Activated CD8-positive, alpha-beta memory T cell treated with anti-CD3 and anti-CD28 coated beads, Interleukin-2, amount 10 ng/mL, durations not matched to agents 7 days and 5 days (primary cell): ENCODE measurements at places on chromosomes 5 and 9. TPM values are rescaled to one million over a fixed set of nuclear protein-coding genes. Genes with fewer than 3 reads are reported as not detected.

DNA sequence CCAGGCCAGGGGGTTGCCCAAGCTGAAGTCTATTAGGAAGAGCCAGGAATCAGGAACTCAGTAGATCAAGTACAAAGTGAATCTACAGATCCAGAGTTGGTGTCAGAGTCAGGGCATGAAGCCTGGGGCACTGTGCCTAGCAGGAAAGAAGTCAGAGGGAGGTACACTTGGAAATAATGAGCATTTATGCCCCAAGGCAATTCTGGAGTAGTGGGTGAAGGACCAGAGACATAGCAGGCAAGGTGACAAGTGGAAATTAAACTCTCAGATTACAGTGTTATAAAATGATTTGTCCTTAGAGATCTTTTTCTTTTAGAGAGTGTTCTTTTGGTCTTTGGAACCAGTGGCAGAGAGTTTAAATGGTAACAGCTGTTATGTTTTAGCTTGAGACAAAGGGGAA, 138.0 kb downstream of the ADAMTSL1 start:
- no peak for DNase-seq
- no peaks in the 10 kb centered on the region for H3K36me3 ChIP-seq
- H3K27ac ChIP-seq: no peak overlapping the region

DNA sequence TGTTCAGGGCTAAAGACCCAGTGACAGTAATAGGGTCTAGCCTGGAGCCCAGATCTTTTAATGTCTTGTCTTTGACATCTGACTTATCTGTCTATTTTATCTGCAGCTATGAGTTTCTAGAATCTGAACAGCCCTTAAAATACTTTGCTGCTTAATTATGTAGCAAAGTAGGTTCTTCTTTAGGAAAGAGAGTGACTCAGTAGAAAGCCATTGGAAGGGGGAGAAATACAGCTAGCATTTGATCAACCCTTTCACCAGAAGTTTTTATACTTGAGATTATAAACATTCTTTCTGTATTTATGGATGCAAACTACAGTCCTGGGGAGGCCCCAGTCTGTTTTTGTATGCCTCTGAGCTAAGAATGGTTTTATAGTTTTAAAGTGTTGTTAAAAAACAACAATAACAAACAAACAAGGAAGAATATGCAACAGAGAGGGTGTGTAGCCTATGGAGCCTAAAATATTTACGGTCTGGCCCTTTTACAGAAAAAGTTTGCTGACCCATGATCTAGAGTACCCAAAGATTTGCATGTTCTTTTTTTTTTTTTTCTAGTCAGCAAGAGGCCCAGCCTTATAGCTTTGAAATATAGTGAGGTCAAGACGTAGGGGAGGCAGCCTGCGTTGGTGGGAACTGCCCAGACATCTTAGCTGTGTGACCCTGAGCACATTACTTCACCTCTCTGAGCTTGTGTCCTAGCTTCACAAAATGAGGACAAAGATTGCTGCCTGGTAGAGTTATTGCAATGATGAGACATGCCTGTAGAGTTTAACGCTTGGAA, 9.7 kb downstream of the GSN start:
- H3K4me3 ChIP-seq: no peak overlapping the region
- no peaks in the 10 kb centered on the region for H3K36me3 ChIP-seq
- DNase-seq: no peak
- H3K4me1 ChIP-seq: peaks cover 5% of the 10 kb centered on the region

DNA sequence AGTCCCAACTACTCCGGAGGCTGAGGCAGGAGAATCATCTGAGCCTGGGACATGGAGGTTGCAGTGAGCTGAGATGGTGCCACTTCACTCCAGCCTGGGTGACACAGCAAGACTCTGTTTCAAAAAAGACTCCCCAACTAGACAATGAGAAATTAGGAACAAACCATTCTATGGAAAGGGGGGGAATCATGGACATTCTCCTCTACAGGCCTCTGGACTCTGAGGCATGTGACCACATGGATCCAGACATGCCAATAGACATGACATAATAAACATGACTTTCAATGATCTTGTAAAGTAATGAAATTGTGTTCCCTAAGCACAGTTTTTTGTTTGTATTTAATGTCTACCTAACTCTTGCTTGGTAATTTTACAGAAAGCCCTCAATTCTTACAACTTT, 8.8 kb downstream of the HOMER1 start:
- H3K27me3 ChIP-seq: no peaks in the 10 kb centered on the region
- H3K27ac ChIP-seq: no peak overlapping the region

DNA sequence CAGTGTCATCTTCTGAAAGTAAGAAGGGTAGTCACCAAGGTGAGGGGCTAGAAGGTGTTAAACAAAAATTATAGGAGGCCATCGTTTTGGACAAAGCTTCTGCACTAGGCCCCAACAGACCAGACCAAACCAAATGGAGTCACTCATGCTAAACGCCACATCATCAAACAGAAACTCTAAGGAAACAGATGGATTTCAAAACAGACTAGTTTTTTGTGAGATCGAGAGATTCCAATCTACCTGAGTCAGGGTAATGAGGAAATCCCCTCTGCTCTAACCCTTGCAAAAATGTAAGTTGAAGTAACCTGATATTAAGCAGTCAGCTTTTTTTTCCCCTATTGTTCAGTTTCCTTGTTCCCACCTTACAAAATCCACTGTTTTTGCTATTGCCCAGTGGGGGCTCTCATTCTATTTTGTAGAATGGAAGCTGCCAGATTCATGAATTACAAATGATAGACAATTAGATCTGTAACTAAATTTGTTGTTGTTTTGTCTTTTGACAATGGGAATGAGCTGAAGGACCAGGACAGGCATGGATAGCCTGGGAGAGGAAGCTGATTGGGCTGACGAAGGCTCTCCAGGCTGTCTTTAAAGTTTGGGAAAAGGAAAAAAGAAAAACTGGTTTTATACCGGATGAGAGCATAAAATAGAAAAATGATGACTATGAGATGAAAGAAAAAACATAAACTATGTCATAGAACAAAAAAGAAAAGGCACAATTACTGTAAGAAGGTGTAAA, 94.7 kb upstream of the ADAMTSL1 start:
- H3K27ac ChIP-seq: no peak overlapping the region
- H3K4me1 ChIP-seq: no peaks in the 10 kb centered on the region
- no peaks in the 10 kb centered on the region for H3K36me3 ChIP-seq
- H3K4me3 ChIP-seq: no peak overlapping the region
- no peaks in the 10 kb centered on the region for H3K27me3 ChIP-seq

GRCh38 chr5:31449174-31449573, 82.7 kb downstream of the DROSHA start:
- H3K4me3 ChIP-seq: no peak overlapping the region
- no peak for DNase-seq
- no peak overlapping the region for H3K27ac ChIP-seq
- H3K27me3 ChIP-seq: no peaks in the 10 kb centered on the region

GRCh38 chr9:19936598-19936997, 147.8 kb upstream of the SLC24A2 start:
- H3K4me1 ChIP-seq: peaks cover 7% of the 10 kb centered on the region
- no peak overlapping the region for H3K4me3 ChIP-seq
- no peak overlapping the region for H3K27ac ChIP-seq

DNA sequence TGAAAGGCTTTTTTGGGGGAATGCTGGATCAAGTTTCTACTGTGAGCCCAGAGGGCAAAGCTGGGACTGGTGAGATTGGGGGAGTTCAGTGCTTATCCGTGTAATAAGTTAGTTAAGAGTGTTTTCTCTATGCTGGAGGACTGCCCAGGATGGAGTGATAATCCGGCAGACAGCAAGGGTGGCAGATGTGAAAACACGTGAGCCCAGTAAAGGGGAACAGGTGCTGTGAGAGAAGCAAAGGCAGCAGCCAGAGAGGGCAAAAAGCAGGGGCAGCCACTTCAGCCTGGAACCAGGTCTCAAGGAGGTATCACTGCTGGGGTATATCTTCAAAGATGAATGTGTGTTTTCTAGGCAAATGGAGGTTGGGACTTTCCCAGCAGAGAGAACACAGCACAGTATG, 53.9 kb downstream of the GALNT10 start:
- H3K4me3 ChIP-seq: no peak overlapping the region
- H3K27ac ChIP-seq: no peak overlapping the region
- DNase-seq: no peak
- peaks cover 2% of the 10 kb centered on the region for H3K4me1 ChIP-seq

DNA sequence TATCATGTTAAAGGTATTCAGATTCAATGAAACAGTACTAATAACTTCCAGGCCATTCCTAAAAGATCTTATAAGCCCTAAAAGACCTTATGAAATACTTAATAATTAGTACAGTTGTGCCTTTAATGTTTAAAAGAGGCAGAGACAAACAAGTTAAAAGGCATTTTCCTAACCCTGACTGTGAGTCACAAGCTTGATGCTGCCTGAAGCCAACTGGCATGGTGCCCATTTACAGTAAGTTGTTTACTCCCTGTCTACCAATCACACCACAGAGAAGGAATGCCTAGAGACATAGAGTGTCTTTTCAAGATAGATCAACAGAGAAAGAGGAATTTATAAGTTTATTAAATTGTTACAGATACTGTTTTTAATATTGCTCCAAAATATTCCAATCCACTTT, 47.8 kb downstream of the NR3C1 start:
- H3K4me3 ChIP-seq: no peak overlapping the region
- no peak overlapping the region for H3K27ac ChIP-seq

DNA sequence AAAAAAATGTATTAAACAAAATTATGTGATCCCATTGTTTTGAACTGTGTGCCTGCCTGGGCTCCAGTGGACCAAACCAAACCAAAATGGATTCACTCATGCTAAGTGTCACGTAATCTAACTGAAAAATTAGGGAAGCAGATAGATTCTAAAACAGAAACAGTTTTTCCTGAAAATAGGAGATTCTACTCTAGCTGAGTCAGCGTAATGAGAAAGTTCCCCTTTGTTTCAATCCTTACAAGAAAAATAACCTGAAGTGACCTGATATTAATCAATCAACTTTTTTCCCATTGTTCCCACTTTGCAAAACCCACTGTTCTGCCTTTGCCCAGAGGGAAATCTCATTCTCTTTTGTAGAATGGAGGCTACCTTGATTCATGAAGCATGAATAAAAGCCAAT, 682.4 kb upstream of the CDH10 start:
- no peak overlapping the region for H3K4me3 ChIP-seq
- H3K36me3 ChIP-seq: no peaks in the 10 kb centered on the region
- no peaks in the 10 kb centered on the region for H3K4me1 ChIP-seq
- no peaks in the 10 kb centered on the region for H3K27me3 ChIP-seq

GRCh38 chr9:104068546-104068945, 25.6 kb upstream of the SMC2 start:
- DNase-seq: no peak
- peaks cover 2% of the 10 kb centered on the region for H3K27me3 ChIP-seq
- H3K4me3 ChIP-seq: no peak overlapping the region
- H3K36me3 ChIP-seq: no peaks in the 10 kb centered on the region

DNA sequence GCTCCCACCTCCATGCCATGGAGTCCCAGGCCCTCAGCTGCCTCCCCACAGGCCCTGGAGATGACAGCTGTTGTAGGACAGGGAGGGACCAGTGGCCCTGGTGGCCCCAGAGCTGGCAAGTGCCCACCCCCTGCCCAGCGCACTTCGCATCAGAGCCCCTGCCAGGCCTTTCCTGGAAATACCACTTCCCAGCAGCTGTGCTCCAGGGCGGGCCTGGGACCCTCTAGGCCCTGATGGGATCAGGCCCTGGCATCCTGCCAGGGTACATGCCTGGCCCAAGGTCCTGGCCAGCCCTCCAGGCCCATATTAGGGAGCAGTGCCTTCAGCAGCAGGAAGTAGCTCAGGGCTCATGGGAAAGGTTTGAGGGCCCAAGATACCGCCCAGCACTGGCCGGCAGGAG, 2.5 kb downstream of the KCNT1 start:
- H3K4me3 ChIP-seq: no peak overlapping the region
- no peak for DNase-seq
- no peaks in the 10 kb centered on the region for H3K27me3 ChIP-seq
- H3K36me3 ChIP-seq: no peaks in the 10 kb centered on the region

DNA sequence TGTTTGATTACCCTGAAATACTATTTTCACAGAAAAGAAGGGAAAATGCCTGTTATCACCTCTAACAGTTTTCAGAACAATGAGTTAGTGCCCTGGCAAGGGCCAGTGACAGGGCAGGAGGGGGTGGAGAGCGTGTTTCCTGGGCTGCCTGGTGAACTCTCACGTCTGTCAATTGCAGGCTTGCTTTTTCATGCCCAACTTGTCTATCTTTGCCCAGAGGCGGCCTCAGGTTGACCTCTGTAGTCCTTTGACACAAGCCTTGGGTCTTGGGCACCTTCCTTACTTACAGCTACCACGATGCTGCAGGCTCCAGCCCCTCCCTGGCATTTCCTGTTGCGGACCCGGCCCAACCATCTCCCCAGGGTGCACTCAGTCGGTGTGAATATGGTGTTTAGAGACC, 2.2 kb upstream of the CEL start:
- no peak for DNase-seq
- H3K27me3 ChIP-seq: no peaks in the 10 kb centered on the region
- H3K27ac ChIP-seq: peak overlapping the region; percentile 81
- H3K4me1 ChIP-seq: peaks cover 50% of the 10 kb centered on the region

SPINK7 gene
- not detected for total RNA-seq

SYK gene
- 0.28 TPM for total RNA-seq

C9orf85 gene
- total RNA-seq: 13.0 TPM

RICTOR gene
- 40.2 TPM for total RNA-seq

SELENOP gene
- 0.53 TPM for total RNA-seq

WWC1 gene
- total RNA-seq: 0.30 TPM

NDST1 gene
- 0.68 TPM for total RNA-seq

CARTPT gene
- total RNA-seq: not detected

TCF7 gene
- total RNA-seq: 7.9 TPM

RELL2 gene
- 28.0 TPM for total RNA-seq

DMRT1 gene
- total RNA-seq: 0.21 TPM
